ENCODE measurements at places on chromosomes 12 and 14. TPM values are rescaled to one million over a fixed set of nuclear protein-coding genes. Genes with fewer than 3 reads are reported as not detected.

Gene PSEN1
- total RNA-seq = 52.6 TPM

Gene SSPN
- 10.9 TPM for total RNA-seq

Gene ZFHX2
- total RNA-seq = 0.66 TPM

Gene VWF
- 2.9 TPM for total RNA-seq

Gene SERPINA9
- total RNA-seq = not detected

Gene CCDC85C
- total RNA-seq = 5.0 TPM

Gene IAPP
- not detected for total RNA-seq

Gene ATF7IP
- total RNA-seq = 32.0 TPM

Gene SERPINA10
- 0.17 TPM for total RNA-seq

Gene DPF3
- total RNA-seq = 13.9 TPM

Gene RD3L
- not detected for total RNA-seq

Gene AKAP6
- 0.29 TPM for total RNA-seq

Gene RASSF8
- 54.9 TPM for total RNA-seq

Gene HHIPL1
- 9.3 TPM for total RNA-seq

Gene KLHL28
- total RNA-seq = 10.2 TPM

Gene NOVA1
- total RNA-seq = 7.9 TPM

Gene NEUROD4
- not detected for total RNA-seq

Gene ABCC9
- total RNA-seq = 8.7 TPM

Gene GPR68
- 23.2 TPM for total RNA-seq

Gene GALNT16
- total RNA-seq = 4.6 TPM

Gene NR1H4
- total RNA-seq = not detected

Gene PKP2
- total RNA-seq = not detected

Gene SLC7A7
- total RNA-seq = 7.1 TPM
